ENCODE measurements at places on chromosomes 16 and 17.

GRCh38 chr17:975371-975915 is 4.1 kb downstream of the NXN start:
- DNase-seq: no peak

GRCh38 chr16:82675300-82675699 is 48.5 kb downstream of the CDH13 start:
- DNase-seq: no peak

DNA sequence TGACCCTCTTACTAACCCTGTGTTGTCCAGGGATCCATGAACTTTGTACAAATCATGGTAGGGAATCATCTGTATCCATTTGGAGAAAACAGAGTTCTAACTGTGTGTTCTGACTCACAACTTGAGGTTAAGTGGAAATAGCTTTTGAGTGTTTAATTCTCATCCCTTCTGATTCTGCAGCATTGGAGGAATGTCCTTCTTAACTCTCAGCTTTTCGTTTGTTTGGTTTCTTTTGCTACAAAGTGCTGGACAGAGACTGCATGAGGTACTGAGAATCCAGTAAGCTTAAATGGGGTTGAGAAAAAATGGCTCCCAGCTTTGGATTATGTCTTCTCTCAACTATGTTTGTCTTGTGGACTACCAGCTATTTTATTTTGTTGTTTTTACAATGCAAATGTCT is 352.1 kb upstream of the KIF2B start:
- DNase-seq: no peak

DNA sequence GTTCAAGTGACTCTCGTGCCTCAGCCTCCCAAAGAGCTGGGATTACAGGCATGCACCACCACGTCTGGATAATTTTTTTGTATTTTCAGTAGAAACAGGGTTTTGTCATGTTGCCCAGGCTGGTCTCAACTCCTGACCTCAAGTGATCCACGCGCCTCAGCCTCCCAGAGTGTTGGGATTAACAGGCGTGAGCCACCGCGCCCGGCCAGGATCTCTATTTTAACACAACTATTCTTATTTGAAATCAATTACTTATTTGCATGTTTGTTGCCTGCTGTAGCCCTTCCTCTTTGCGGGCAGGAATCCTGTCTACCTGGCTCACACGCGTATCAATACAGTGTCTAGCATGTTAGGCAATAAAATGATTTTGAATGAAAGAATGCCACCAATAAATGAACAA is 818 bp upstream of the CNEP1R1 start:
- no peak for DNase-seq

- DNase-seq: no peak
Measured at GRCh38 chr16:75590920-75591843, 25.0 kb downstream of the GABARAPL2 start.

- no peak for DNase-seq
Measured at GRCh38 chr16:89166696-89167424, 4.7 kb upstream of the CDH15 start.
